ENCODE measurements at places on chromosomes 3 and 15.

GRCh38 chr3:39015418-39015817 is 36.3 kb downstream of the SCN11A start:
- no peak for DNase-seq

DNA sequence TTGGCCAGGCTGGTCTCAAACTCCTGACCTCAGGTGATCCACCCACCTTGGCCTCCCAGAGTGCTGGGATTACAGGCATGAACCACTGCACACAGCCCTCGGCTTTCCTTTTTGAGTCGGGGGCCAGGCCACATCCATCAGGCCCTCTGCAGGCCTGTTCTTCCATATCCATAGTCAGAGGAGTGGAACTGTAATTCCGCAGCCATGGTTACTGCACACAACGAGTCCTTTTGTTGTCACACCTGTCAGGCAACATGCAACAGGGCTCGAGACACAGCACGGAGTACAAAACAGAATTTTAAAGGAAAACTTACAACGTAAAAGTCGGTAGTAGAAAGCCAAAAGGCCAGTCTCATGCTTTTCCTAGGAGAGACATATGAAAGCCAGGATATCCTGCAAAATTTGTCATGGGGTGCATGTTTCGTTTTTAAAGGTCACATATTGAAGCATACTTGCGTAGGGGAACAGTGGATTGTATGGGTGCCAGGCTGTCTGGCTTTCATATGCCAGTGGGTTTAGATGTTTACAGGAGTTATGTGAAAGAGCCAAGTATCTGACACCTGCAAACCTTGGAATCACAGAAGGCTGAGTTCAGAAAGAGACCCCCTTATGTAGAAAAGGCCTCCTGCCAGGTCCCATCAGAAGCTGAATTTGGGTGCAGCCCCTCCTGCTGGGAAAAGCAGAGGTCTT is 63.2 kb upstream of the LPP start:
- no peak for DNase-seq

- DNase-seq, result no peak
Measured at GRCh38 chr3:47940232-47940631, 76.0 kb downstream of the MAP4 start.

DNA sequence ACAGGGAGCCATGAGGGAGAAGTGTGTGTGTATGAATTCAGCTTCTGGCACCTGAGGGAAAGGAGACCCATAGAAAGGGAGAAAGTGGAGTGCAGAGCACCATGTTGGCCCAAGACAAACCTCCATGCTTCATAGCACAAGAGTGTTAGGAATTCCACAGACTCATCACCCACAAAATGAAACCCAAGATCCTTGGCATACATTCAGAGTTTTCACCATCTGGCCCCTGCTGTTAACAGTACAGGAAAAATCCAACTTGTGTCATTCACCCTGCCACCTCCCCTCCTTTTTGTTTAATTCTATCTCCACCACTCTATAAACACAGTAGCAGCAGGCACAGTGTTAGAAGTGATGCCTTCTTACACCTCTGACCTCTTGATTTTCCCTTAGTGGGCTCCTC is 60.0 kb upstream of the MNS1 start:
- DNase-seq, result no peak

Data from hypothalamus (tissue), 51 donors.